ENCODE measurements at places on chromosomes 6 and 20.
A peak's percentile ranks its signal among the peaks of the same experiment; 100 is the strongest.

DNA sequence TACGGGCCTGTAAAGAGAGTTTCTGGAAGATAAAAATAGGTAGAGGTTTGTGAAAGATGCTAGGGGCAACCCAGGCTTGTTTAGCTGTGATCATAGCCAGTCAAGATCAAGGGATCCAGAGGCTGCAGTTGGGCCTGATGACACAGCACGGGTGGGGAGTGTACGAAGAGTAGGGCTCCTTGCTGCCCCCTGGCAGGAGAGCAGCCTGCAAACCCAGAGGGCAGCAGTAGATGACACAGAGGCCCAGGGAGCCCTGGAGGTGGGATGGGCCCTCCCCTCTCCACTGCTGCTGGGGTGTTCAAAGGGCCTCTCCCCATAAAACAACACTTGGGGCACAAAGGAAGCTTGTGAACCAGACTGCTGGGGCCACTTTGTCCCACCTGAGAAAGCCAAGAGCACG, 47.2 kb downstream of the VEGFA start:
- ATAC-seq: no peak

GRCh38 chr20:49210101-49210756, 9.0 kb upstream of the DDX27 start:
- ATAC-seq: no peak

- no peak for ATAC-seq
Observed at GRCh38 chr20:8807480-8808201, 261.2 kb upstream of the PLCB4 start.

DNA sequence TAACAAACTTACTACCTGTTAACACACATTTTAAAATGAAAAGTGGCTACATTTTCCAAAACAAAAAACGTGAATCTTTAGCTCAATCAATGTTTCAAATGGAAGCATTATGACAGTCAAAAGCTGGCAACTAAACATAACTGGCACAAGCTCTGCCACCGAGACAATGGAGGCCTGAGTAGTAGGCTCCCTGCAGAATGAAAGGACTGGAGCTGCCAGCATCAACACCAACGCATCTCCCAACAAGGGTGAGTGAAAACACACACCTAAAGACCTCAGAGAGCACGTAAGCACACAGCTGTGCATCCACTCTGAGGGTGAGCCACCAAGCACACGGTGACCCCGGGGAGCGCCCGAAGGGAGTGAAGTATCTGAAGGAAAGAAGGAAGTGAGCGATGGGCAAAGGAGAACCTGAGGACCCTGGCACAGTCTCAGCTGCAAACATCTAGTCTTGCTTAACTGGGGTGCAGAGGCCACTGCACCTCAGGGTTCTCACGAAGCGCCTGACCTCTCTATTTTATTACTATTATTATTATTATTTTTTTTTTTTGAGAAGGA, 1.6 kb upstream of the ADRM1 start:
- no peak for ATAC-seq

- no peak for ATAC-seq
Observed at GRCh38 chr6:31058128-31058894, 48.0 kb downstream of the MUC22 start.

- no peak for ATAC-seq
Observed at GRCh38 chr6:141354191-141354955, 778.4 kb upstream of the GJE1 start.

DNA sequence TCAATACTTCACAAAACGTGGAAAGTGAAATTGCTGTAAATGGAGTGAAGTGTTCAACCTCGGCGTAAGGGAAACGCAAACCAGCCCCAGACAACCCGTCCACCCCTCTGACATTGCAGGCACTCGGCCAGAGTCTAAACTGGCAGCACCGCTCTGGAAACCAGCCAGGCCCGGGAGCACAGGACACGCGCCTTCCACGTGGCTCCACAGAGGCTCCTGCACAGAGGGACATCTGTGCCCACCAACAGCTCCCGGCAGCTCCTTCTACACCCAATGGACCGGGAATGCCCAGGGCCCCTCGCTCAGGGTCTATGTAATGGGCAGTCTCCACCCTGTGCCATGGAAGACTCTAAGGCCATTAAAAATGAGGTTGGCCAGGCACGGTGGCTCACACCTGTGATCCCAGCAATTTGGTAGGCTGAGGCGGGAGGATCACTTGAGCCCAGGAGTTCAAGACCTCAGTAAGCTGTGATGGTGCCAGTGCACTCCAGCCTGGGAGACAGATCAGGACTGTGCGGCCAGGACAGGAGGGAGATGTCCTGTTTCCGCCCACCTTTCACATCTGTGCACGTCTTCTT, 3.4 kb upstream of the HELZ2 start:
- ATAC-seq: no peak

- ATAC-seq: no peak
Observed at GRCh38 chr6:89410231-89410761, 1.8 kb downstream of the RRAGD start.

DNA sequence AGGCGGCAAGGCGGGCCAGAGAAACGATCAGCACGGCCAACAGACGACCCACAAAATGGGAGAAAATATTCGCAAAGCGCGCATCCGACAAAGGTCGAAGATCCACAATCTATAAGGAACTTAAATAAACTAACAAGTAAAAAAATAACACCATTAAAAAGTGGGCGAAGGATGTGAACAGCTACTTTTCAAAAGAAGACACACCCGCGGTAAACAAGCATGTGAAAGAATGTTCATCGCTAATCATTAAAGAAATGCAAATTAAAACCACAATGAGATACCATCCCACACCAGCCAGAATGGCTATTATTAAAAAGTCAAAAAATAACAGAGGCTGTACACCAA, 117.8 kb upstream of the SIRPA start:
- ATAC-seq: no peak

- ATAC-seq: no peak
Observed at GRCh38 chr6:137214931-137215330, 4.3 kb downstream of the IFNGR1 start.

DNA sequence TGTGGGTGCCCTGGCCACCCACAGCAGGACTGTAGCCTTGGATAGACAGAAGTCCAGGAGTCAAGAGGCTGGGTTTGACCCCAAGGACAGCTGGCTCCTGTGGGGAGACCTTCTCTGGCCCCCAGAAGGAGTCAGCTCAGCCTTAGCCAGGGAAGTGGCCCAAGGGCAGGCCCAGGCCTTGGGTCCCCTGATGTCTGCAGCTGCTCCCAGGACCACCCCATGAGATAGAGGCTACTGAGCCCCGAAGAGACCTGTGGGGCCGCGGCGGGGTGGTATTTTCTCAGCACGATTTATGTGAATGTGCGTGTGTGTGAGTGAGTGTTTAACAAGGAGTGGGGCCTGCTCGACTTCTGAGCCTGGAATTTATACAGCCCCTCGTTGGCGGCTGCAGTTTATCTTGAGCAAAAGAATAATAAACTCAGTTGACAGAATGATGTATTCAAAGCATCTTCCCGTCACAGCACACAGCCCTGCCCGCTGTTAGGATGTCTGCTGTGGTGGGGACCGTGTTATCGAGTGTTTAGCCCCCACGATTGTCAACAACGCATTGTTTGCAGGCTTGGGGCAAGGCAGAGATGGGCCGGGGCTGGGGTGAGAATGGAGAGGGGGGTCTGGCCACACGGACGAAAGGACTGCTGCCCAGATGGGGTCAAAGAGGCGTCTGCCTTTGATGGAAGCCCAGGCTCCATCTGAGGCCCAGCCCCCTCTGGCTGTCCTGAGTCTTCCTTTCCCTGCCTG, 163.3 kb downstream of the VEGFA start:
- ATAC-seq: no peak

DNA sequence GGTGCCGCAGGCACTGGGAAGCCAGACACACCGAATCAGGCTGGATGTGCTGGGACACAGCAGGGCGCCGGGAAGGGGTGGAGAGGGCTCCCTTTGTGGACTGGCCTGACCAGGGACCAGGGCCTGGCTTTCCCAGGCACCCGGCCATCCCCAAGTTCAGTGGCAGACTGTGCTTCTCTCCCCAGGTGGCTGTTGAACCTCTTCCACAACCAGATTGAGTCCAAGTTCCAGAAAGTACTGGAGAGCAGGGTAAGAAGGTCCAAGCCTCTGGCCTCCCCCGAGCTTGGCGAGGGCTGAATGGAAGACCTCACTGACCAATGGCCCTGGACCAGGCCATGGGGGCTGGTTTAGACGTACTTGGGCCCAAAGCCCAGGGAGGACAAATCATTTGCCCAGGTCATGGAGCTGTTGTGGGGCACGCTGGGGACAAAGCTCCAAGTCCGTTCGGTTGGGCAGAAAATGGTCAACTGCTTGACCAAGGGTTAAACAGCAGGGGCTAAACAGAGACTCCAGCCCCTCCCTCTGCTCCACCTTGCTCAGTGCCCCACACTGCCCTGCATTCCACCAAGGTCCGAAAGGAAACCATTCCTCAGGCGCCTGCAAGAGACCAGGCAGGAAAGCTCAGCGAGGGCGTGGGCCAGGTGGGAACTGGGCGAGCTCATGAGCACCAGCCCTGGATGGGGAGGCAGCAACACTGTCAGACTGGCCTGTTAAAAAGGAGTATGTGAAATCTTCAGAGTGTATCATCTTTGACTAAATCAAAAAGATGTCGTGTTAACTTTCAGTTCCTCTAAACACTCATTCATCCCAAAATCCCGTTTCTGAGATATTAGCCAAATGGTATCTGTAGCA, 9.1 kb downstream of the LBP start:
- ATAC-seq: no peak

- peak; percentile 11 for ATAC-seq
Observed at GRCh38 chr6:19805129-19805481, 32.1 kb upstream of the ID4 start.

Measured in gastroesophageal sphincter (tissue), 4 donors.